Stimulated activated CD4-positive, alpha-beta T cell treated with anti-CD3 and anti-CD28 coated beads, Interleukin-4, amount 100 ng/mL, for 1 hour (primary cell): ENCODE measurements at places on chromosomes 7 and 10.

GRCh38 chr7:56019501-56019900 lies 31.7 kb downstream of the PSPH start:
- no peak for DNase-seq

- no peak for DNase-seq
Observed at GRCh38 chr7:135147341-135147898, 452 bp upstream of the TMEM140 start.

- peak; percentile 46 for DNase-seq
Observed at GRCh38 chr10:110504111-110504735, 6.5 kb downstream of the DUSP5 start.

DNA sequence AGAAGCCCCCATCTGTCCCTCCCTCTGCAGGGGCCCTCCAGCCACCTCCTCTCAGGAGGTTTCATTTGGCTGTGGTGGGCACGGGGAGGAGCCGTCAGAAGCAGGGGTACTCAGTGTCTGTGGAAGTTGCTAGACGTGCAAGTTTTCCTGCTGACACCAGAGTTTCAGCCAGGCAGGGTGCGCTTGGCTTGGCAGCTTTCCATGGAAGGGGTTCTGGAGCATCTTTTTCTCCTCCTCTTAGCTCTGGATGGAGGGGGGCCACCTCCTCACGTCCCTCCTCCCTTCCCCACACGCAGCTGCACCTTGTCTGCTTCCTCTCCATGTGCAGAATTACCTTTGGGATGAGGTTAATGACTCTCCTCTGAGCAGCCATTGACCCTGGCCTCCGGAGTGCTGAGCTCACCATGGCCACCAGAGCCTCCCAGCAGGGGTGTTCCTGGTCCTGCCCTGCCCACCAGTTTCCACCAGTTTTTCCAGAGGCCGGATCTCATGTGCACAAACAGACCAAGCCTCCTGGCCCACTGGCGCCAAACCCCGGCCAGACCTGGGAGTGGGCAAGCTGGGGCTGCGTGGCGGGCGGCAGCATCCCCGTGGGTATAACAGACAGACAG lies 579.8 kb upstream of the FOXK1 start:
- no peak for DNase-seq

GRCh38 chr7:159209429-159209828 lies 64.8 kb upstream of the VIPR2 start:
- no peak for DNase-seq

GRCh38 chr10:71523756-71524155 lies 127.0 kb downstream of the CDH23 start:
- DNase-seq, result no peak

GRCh38 chr10:3773460-3774017 lies 11.5 kb downstream of the KLF6 start:
- DNase-seq, result no peak

GRCh38 chr10:105210546-105210945 lies 569.5 kb downstream of the SORCS3 start:
- DNase-seq, result no peak

DNA sequence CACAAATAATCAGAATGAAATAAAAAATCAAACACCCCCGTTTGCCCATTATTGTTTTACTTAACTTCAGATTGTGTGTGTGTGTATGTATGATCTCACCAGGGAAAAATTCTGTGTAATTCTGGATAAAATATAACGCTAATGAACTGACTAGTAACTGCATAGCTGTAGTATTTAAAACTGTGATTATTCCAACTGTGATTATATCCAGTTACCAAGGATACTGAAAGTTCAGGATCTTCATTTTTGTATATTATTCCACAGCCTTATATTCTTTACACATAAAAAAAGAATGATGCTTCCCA lies 2.9 kb downstream of the TWIST1 start:
- no peak for DNase-seq

GRCh38 chr10:1644191-1644711 lies 93.1 kb downstream of the ADARB2 start:
- no peak for DNase-seq

DNA sequence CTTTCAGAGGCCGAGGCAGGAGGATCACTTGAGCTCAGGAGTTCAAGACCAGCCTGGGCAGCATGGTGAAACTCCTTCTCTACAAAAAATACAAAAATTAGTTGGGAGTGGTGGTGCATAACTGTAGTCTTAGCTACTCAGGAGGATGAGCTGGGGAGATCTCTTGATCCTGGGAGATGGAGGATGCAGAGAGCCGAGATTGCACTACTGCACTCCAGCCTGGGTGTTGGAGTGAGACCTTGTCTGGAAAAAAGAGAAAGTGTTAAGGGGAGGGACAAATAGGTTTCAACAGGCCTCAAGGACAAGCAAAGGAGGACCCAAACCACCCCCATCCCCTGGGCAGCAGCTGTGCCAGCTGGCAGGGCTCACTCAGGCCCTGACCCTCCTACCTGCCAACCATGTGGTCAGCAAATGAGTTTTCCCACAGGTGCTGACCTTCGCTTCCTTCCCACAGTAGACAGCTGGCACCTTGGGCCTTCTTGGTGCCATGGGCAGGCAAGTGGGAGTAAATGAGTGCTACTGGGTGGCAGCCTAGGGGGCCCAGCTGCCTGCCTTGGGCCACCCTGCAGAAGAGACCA lies 5.5 kb upstream of the PNLIPRP2 start:
- no peak for DNase-seq

- DNase-seq, result no peak
Observed at GRCh38 chr10:3119796-3120459, 52.6 kb downstream of the PFKP start.

DNA sequence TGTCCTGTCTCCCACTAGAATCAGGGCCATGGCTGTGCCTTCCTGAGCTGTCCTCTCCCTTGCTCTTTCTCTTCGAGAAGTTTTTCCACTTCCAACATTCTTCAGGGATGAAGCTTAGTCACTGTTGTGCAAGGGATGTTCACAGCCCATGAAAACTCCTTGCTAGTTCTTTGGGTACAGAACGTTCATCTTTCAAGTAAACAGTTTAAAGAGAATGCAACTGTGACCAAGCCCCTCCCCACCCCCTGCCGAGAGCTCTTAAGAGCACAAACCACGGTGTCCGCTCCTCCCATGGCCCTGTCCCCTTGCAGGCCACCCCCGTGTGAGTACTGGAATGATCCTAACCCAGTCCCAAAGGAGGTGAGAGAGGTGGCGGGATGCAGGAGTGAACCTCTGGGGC lies 161.1 kb upstream of the RHEB start:
- no peak for DNase-seq

DNA sequence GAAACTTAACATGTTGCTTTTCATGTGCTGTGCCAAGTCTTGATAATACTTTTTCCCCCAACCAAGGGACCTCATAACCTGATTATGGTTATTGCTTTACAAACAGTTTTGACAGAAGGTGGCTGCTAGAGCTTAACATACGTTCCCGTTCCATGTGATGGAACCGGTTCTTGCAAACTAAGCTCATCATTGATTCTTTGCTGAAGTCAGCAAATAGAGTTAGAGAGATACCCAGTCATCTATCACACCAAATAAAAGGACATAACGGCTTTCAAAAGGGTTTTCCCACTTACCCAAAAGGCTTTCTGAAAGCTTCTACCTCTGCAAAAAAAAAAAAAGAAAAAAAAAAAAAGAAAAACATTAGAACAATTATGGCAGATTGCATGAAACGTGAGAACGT lies 230.3 kb upstream of the MDFIC start:
- DNase-seq, result no peak

DNA sequence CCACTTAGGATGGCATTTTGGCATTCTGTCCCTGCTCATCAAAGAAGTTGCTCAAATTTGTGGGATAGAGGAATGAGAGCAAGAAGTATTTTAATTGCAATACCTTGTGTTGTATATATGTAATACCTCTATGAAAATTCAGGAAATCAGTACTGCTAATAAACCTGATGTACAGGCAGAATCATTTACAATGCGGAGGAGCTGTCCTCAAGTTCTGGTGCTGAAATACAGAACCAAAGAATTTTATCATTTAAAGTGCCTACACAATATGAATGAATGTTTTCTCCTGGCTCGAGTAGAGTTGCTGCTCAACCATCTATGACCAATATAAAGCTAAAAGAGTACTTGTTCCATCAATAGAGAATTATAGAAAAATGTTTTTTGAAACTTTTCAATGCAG lies 305.8 kb downstream of the PLXNA4 start:
- no peak for DNase-seq

DNA sequence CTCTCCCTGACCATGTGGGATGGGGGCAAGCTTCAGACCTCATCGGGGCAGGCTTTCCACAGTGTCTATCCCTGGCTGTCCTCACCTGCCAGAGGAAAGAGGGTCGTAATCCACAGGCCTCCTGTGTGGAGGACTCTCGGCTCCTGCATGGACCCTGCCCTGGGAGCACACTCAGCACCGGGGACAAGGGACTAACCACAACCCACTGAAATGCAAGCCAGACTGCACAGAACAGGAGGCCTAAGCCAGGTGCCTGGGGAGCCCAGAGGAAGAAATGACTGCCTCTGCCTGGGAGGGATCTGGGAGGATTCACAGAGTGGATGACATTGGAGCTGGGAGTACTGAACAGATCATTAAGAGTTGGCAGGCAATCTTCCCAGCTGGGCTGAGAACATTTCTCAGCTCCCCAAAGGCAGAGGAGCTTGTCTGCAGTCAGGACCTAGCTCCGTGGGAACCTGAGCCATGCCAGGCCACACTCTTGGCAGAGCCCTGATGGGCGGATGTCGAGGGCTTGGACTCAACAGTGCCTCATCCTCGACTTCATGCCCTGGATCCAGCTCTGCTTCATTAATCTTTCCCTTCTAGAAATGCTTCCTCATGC lies 213.4 kb downstream of the USP6NL start:
- no peak for DNase-seq

DNA sequence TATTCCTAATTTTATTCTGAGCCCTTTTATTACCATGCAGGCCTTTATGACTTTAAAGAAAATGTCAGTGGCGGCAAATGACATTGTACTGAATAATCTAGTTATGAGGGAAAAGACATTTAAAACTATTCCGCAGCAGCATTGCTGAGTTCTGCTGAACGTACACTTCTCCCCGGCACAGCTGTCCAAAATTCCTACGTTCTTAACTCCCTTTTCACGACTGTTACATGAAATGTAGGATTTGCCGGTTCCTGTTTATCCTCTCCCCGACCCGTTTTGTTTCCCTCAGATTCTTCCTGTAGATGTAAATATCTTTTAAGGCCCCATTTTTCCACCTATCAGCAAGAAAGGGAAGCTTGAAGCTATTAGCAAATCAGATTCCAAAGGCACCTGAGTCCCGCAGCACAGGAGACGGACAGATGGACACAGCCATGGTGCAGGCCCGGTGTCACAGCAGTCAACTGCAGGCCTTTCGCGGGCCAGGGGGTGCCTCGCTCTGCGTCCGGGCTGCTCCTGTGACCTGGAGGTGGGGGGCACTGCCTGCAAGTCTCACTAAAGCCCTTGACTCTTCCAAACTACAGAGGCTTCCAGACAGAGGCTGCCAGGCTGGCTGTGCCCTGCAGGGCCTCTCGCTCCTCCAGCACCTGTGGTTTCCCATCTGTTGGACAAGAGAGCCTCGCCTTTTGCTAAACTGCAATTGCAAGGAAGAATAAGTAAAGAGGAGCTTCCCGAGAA lies 485.0 kb upstream of the MGMT start:
- DNase-seq, result no peak

GRCh38 chr7:148547951-148548350 lies 42.6 kb upstream of the C7orf33 start:
- DNase-seq, result no peak

- DNase-seq, result no peak
Observed at GRCh38 chr7:27098578-27099451, 3.0 kb upstream of the HOXA1 start.

GRCh38 chr7:14807507-14807906 lies 95.0 kb downstream of the DGKB start:
- DNase-seq, result no peak

DNA sequence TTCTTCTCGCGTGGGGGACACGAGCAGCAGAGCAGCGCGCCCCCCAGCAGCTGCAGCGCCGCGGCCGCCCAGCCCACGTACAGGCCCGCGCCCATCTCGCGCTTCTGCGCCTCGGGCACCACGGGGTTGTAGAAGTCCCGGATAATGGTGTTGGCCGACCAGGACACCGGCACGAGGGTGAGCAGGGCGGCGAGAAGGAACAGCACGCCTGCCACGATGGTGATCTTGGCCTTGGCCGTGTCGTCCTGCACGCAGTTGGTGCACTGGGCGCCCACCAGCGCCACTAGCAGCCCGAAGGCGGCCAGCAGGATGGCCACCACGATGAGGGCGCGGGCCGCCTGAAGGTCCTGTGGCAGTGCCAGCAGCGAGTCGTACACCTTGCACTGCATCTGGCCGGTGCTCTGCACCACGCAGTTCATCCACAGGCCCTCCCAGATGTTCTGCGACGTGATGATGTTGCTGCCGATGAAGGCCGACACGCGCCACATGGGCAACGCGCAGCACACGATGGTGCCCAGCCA lies 529 bp downstream of the CLDN3 start:
- DNase-seq, result no peak

DNA sequence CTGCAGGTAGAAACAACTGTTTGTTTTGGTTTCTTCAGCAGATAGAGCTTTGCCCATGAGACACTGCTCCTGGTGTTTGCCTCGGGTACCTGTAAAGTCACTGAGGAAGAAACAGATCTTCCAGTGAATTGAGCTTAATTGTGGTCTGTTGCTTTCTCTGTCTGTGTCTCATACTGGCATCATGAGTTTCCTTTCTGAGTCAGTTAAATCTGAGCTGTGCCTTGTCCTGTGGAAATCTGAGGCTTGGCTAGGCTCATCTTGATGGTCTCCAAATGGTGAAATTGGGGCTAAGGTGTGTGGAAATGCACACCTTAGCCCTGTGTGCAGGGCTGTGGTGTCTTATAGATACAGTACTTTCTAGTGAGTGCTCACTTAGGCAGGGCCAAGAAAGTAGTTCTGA lies 67.4 kb downstream of the GBF1 start:
- no peak for DNase-seq

DNA sequence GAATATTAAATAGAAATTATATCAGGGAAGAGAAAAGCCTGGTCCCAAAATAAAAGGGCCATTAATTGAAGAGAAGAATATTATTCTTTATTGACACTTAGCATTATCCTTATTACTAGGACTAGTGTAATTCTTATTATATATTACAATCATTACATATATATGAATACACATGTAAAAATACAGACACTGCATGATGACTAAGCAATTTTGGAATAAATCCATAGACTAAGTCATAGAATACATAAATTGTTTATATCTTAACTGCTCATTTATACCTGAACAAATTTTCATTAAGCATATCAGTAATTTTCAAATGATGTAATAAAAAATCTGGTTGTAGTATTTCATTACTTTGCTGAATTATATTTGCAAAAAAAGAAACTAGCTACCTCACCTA lies 29.7 kb upstream of the SLC13A1 start:
- no peak for DNase-seq
